Osteoblast (primary cell): ENCODE measurements at places on chromosomes 16 and 17. TPM values are rescaled to one million over a fixed set of nuclear protein-coding genes. Genes with fewer than 3 reads are reported as not detected.

The VAT1L gene
- under 0.01 TPM in 1 of 2 replicates, not detected in the other for total RNA-seq

DNA sequence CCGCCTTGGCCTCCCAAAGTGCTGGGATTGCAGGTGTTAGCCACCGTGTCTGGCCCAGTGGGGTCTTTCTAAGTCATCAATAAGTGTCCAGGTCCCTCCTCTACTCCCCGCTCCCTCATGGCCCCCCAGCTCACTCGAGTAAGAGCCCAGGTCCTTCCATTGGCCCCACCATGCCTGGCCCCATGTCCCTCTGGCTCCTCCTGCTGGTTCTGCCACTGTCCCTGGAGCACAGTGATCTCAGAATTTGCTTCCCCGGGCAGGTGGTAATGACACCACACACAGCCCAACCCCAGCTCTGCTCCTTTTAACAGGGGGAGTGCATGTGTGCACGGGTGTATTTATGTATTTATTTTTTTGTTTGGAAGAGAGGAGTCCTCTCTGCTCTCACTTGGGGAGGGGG is 19.6 kb downstream of the MGAT5B start:
- peaks cover 9% of the 10 kb centered on the region for H3K27me3 ChIP-seq
- H3K4me1 ChIP-seq: no peaks in the 10 kb centered on the region
- H3K36me3 ChIP-seq: no peaks in the 10 kb centered on the region
- no peak overlapping the region for H3K27ac ChIP-seq
- no peak overlapping the region for H3K4me3 ChIP-seq

The CWC25 gene
- total RNA-seq: 10.3 and 10.9 TPM in 2 replicates

DNA sequence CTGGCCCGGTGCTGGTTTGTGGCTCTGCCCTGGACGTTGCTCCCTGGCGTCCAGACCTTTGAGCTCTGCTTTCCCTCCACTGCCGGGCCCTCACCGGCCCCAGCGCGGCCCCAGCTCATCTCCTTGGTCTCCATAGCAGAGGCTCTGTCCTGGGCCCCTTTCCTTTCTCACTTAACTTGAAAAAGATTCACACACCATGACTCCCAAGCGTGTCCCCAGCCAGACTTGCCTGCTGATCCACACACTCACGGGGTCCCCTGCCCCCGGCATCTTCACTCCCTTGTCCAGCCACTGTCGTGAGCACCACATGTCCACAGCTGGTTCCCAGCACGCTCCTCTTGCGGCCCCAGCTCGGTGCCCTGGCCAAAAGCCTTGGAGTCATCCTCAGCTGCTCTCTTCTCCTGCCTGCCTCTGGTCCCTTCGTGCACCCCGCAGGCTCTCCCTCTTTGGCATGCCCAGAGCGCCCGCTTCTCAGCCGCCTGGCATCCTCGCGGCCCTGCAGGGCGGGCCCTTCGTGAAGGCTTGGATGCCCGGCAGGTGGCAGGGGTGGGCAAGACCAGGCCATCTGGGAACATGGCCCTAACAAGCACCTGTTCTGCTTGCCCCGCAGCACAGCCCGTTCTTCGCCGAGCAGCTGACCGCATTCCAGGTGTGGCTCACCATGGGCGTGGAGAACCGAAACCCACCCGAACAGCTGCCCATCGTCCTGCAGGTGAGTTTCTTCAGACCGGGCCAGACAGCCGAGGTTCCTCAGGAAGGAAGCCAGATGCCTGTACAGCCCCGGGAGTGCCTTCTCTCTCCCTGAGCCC is 145.6 kb upstream of the CHMP6 start:
- H3K4me1 ChIP-seq: peaks cover 7% of the 10 kb centered on the region
- H3K27ac ChIP-seq: no peak overlapping the region
- H3K4me3 ChIP-seq: no peak overlapping the region
- DNase-seq: no peak

The TIMP2 gene
- 164 and 171 TPM in 2 replicates for total RNA-seq

The GAS7 gene
- total RNA-seq: 1.8 and 3.6 TPM in 2 replicates

- H3K36me3 ChIP-seq: peaks cover 25% of the 10 kb centered on the region
- peaks cover 71% of the 10 kb centered on the region for H3K4me1 ChIP-seq
- H3K27ac ChIP-seq: peak overlapping the region; percentile 98
These were observed 2.5 kb downstream of the VASN start for GRCh38 chr16:4373909-4374742.

- peak; percentile 46 for DNase-seq
- H3K4me3 ChIP-seq: no peak overlapping the region
- H3K4me1 ChIP-seq: no peaks in the 10 kb centered on the region
- no peak overlapping the region for H3K27ac ChIP-seq
These were observed 105.8 kb upstream of the METRNL start for GRCh38 chr17:82973456-82974135.

- H3K4me3 ChIP-seq: no peak overlapping the region
- H3K27me3 ChIP-seq: peaks cover 19% of the 10 kb centered on the region
- H3K27ac ChIP-seq: no peak overlapping the region
These were observed 8.2 kb upstream of the ATP2C2 start for GRCh38 chr16:84360170-84360569.

The TSNAXIP1 gene
- 0.88 and 1.8 TPM in 2 replicates for total RNA-seq

The AURKB gene
- 3.6 and 4.7 TPM in 2 replicates for total RNA-seq

DNA sequence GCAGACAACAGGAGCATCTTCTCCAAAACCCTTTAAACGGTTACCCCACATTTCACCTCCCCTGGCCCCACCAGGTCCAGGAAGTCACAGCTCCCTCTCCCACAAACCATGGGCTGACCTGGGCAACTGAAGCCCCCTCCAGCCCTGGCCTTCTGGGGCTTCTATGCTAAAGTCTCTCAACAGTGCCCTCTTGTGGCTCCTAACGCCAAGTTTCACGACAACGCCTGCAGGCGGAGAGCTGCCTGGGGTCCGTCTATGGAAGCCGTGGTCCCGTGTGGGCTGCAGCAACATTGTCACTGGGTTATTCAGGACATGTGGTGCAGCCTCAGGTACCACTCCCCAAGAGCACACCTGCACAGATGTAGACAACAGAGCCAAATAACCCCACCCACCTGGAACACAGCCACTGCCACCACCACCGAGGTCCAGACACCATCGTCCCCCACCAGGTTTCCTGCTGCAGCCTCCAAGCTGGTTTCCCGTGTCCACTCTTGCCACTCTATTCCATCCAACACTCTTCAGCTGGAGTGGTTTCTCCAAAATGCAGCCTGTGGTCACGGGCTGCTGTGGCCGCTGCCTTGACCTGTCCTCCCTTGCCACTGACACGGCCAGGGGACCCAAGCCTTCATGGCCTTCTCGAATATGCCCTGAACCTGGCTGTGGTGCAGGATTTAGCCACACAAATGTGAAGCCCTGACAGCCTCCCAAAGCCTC is 19.1 kb downstream of the C16orf95 start:
- peak; percentile 93 for DNase-seq
- no peaks in the 10 kb centered on the region for H3K4me1 ChIP-seq
- H3K36me3 ChIP-seq: peaks cover 7% of the 10 kb centered on the region
- H3K27me3 ChIP-seq: no peaks in the 10 kb centered on the region
- no peak overlapping the region for H3K4me3 ChIP-seq

The CTRB1 gene
- total RNA-seq: not detected in 2 replicates

The SKAP1 gene
- not detected in 2 replicates for total RNA-seq

DNA sequence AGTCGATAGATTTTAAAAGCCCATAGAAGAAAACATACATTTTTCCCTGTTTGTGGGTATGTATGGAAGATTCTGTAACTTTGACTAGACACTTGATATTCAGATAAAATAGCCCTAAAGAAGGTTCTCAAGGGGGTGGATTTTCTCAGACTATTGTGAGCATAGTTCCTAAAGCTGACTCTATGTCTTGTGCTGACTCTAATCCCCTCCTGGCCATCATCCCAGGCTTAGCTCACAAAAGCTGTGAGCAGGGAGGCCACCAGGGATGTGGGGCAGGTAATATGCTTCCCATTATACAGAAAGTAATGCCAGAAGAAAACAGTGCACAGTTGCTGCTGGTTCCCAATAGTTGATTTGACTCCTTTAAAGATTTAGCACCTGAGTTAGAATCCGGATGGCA is 32.0 kb downstream of the CDH13 start:
- no peak for DNase-seq
- H3K27me3 ChIP-seq: no peaks in the 10 kb centered on the region
- H3K36me3 ChIP-seq: no peaks in the 10 kb centered on the region
- no peak overlapping the region for H3K27ac ChIP-seq

GRCh38 chr16:49659356-49659755 is 196.6 kb downstream of the ZNF423 start:
- no peak overlapping the region for H3K27ac ChIP-seq
- H3K36me3 ChIP-seq: no peaks in the 10 kb centered on the region
- H3K4me3 ChIP-seq: no peak overlapping the region
- H3K4me1 ChIP-seq: peaks cover 6% of the 10 kb centered on the region
- peak; percentile 85 for DNase-seq

DNA sequence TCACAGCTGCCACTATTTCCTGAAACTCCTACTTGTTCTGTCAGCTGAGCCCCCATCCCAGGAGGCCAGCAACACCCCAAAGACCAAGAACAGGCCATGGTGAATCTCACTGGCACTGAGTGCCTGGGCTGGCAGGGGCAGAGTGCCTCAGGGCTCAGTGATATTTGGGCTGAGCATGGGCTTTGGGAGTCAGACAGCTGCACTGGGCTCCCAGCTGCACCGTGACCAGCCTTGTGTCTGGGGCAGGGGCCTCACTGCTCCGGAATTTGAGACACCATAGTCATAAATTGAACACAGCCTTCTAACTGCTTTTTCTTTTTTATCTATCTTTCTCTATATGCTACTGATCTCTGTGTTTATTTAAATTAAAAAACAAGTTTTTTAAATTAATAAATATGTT is 1744.2 kb downstream of the TP53TG3F start:
- H3K4me1 ChIP-seq: no peaks in the 10 kb centered on the region
- no peaks in the 10 kb centered on the region for H3K36me3 ChIP-seq
- H3K27ac ChIP-seq: no peak overlapping the region
- no peaks in the 10 kb centered on the region for H3K27me3 ChIP-seq

DNA sequence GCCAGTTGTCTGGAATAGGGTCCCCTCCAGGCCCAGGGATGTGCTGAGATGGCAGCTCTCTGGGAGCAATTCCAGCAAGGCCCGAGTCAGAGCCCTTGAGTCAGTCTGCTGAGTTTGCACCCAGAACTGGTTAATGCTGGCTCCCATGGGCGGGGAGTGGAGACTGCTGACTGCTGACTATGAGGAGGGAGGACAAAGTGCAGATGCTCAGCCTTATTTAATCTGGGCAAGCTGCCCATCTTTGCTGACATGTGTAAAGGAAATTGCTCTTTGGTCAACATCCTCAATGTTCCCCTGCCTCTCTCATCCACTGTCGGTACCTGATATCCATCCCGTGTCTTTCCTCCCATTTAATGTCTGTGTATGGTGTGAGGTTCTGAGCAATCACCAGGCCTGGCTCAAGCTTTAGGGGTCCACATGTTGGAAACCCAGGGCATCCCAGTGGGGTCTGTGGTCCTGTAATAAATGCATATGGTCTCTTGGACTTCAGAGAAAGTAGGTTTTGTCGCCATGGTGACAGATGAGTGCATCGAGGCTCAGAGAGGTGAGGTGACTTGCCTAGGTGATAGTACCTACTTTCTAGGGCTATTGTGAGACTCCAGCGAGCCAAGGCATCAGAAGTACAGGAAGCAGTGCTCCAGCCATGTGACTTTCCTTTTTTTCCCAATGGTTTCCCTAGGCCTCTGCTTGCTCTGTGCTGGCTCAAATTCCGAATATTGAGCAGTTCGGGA is 20.0 kb upstream of the RNF135 start:
- peaks cover 4% of the 10 kb centered on the region for H3K4me1 ChIP-seq
- no peaks in the 10 kb centered on the region for H3K27me3 ChIP-seq
- H3K36me3 ChIP-seq: no peaks in the 10 kb centered on the region
- H3K27ac ChIP-seq: no peak overlapping the region
- peak; percentile 96 for DNase-seq
- H3K4me3 ChIP-seq: no peak overlapping the region

The SLC12A4 gene
- total RNA-seq: 79.3 and 82.2 TPM in 2 replicates

GRCh38 chr16:3007059-3007956 is 5.4 kb upstream of the CLDN9 start:
- H3K27me3 ChIP-seq: peaks cover 68% of the 10 kb centered on the region
- no peaks in the 10 kb centered on the region for H3K36me3 ChIP-seq
- no peaks in the 10 kb centered on the region for H3K4me1 ChIP-seq
- H3K27ac ChIP-seq: no peak overlapping the region

The NTN3 gene
- total RNA-seq: under 0.01 and 0.36 TPM in 2 replicates

GRCh38 chr16:2205967-2206313 is 686 bp downstream of the MLST8 start:
- DNase-seq: no peak
- peaks cover 13% of the 10 kb centered on the region for H3K4me1 ChIP-seq
- H3K27ac ChIP-seq: peak overlapping the region; percentile 92
- peak overlapping the region; percentile 98 for H3K4me3 ChIP-seq

The CCL3 gene
- total RNA-seq: 0.29 and 0.36 TPM in 2 replicates

The OSGIN1 gene
- 3.6 and 5.0 TPM in 2 replicates for total RNA-seq

The NMRAL1 gene
- 71.0 and 90.5 TPM in 2 replicates for total RNA-seq

The KRT23 gene
- total RNA-seq: 0.36 and 0.59 TPM in 2 replicates

GRCh38 chr17:40074175-40074512 is 11.4 kb downstream of the THRA start:
- no peaks in the 10 kb centered on the region for H3K27me3 ChIP-seq
- no peak overlapping the region for H3K4me3 ChIP-seq
- peak; percentile 17 for DNase-seq
- peaks cover 63% of the 10 kb centered on the region for H3K4me1 ChIP-seq

The EPX gene
- not detected in 2 replicates for total RNA-seq

The EFCAB5 gene
- 0.29 and 0.36 TPM in 2 replicates for total RNA-seq

GRCh38 chr16:56744996-56745640 is 15.2 kb downstream of the NUP93 start:
- H3K36me3 ChIP-seq: peaks cover 4% of the 10 kb centered on the region
- H3K4me3 ChIP-seq: no peak overlapping the region
- H3K27ac ChIP-seq: no peak overlapping the region
- DNase-seq: no peak

GRCh38 chr17:32629563-32630190 is 142.9 kb downstream of the CDK5R1 start:
- DNase-seq: no peak
- H3K27me3 ChIP-seq: no peaks in the 10 kb centered on the region
- H3K36me3 ChIP-seq: no peaks in the 10 kb centered on the region

The ENKD1 gene
- 13.3 and 15.9 TPM in 2 replicates for total RNA-seq

The PAQR4 gene
- 1.5 and 1.8 TPM in 2 replicates for total RNA-seq

- H3K36me3 ChIP-seq: no peaks in the 10 kb centered on the region
- peaks cover 12% of the 10 kb centered on the region for H3K27me3 ChIP-seq
- H3K27ac ChIP-seq: no peak overlapping the region
- DNase-seq: no peak
These were observed 258.1 kb upstream of the IRX3 start for GRCh38 chr16:54544553-54545180.

The CCR7 gene
- total RNA-seq: not detected in 2 replicates
